GM10248 (cell line): ENCODE measurements at places on chromosomes 7 and 10.

- no peak for DNase-seq
These were observed 32.2 kb downstream of the PLXNA4 start for GRCh38 chr7:132544025-132544424.

DNA sequence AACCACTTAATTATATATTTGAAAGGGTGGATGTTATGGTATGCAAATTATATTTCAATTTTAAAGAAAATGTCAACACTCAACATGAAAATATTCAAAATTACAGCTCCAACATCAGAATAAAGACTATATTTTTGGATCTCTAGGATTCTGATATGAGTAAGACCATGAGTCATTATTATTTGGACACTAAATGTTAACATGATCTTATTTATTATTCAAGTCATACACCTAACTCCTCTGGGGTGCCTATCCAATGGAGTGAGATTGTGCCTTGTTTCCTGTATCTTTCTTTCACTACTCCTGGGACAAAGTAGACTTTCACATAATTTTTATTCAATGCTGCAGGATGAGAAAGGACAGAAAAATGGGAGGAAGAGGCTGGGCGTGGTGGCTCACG, 135.2 kb upstream of the PRSS1 start:
- no peak for DNase-seq

GRCh38 chr7:101595766-101596537, 33.1 kb downstream of the MYL10 start:
- no peak for DNase-seq

- DNase-seq: no peak
These were observed 113.4 kb downstream of the GPR37 start for GRCh38 chr7:124652237-124652636.

- no peak for DNase-seq
These were observed 189.2 kb downstream of the THSD7A start for GRCh38 chr7:11642841-11643240.

- DNase-seq: no peak
These were observed 581 bp downstream of the CLCN1 start for GRCh38 chr7:143316492-143316891.

- no peak for DNase-seq
These were observed 933 bp upstream of the RNF32 start for GRCh38 chr7:156639426-156640256.

GRCh38 chr7:33677556-33677955, 227.8 kb upstream of the BMPER start:
- DNase-seq: no peak

GRCh38 chr7:106982415-106982814, 62.1 kb upstream of the PRKAR2B start:
- no peak for DNase-seq

DNA sequence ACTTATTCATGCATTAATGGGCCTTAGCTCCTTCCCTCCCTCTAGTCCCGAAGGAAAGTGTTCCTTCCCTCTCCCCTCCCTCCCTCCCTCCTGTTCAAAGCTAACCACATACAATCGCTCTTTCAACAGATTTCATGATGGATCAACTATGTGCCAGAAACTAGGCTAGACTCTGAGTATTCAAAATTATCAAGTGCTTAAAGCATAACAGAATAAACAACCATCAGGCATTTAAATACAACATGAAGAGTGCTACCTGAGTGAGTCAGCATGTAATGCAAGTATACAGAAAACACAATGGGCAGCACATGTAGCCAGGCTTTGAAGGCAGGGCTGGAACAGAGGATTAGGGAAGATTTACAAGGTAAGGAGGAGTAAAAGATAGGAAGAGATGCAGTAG, 11.3 kb downstream of the CHCHD3 start:
- no peak for DNase-seq
